Right cardiac atrium (tissue), 5 donors: ENCODE measurements at places on chromosomes 11 and 22. TPM values are rescaled to one million over a fixed set of nuclear protein-coding genes. Genes with fewer than 3 reads are reported as not detected.

Gene C11orf86
- total RNA-seq, result not detected

Gene OR52N2
- total RNA-seq, result not detected

Gene FXYD6
- total RNA-seq, result 45.5 TPM

Gene OR5B21
- total RNA-seq, result not detected

Gene XKR3
- not detected for total RNA-seq

Gene MMP8
- not detected for total RNA-seq

Gene IGSF9B
- 55.4 TPM for total RNA-seq

Gene CNTF
- 1.1 TPM for total RNA-seq

Gene CPSF7
- 42.2 TPM for total RNA-seq

Gene SCT
- 0.79 TPM for total RNA-seq

Gene RIC3
- total RNA-seq, result 20.2 TPM

Gene LRRN4CL
- total RNA-seq, result 3.3 TPM

Gene CCDC188
- 0.83 TPM for total RNA-seq

Gene CDCA5
- 1.6 TPM for total RNA-seq

Gene APOA4
- total RNA-seq, result not detected

Gene PGA4
- 0.71 TPM for total RNA-seq
